ENCODE measurements at places on chromosomes 11 and 22.

GRCh38 chr11:35751664-35752061 lies 89.1 kb downstream of the TRIM44 start:
- peak; percentile 63 for DNase-seq

GRCh38 chr11:96664110-96664509 lies 274.3 kb downstream of the JRKL start:
- no peak for DNase-seq

DNA sequence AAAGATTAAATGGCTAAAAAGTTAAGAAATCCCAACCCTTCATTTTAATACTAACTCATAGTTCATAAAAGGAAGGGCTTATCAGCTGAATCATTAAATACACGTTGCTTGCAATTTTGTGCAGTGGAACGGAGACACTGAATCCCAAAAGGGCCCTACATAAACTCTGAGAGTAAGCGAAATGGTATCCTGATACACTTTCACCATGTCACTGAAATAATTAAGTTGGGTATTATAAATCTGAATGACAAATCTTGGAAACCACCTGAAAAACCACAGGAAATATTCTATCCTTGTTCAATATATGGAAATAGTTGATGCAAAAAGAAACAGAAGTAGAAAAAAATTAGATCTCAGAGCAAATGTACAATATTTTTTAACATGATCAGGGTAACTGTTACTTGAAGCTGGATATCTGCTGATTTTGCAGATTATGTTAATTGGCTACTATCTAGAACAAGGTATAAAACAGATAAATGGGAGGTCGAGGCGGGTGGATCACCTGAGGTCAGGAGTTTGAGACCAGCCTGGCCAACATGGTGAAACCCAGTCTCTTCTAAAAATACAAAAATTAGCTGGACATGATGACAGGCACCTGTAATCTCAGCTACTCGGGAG lies 55.1 kb downstream of the MAML2 start:
- DNase-seq = peak; percentile 33

DNA sequence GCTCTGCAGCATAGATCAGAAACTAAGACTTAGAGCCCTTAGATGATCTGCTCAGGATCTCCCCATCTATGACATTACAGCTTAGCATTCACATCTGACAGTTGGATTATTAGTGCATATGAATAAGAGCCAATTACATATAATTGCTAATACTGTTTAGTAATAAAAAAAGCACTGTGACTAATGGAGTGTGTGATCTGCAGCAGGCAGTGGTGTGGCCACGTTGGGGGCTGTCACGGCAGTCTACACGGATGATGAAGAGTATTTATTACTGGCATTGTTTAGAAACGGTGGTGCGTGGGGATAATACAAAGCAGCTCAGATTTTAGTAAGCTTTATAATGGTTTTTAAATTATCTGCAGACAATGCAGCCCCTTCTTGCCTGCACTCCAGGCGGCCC lies 93.5 kb upstream of the TIMP3 start:
- no peak for DNase-seq

GRCh38 chr11:91749251-91749650 lies 475.4 kb upstream of the FAT3 start:
- peak; percentile 71 for DNase-seq

DNA sequence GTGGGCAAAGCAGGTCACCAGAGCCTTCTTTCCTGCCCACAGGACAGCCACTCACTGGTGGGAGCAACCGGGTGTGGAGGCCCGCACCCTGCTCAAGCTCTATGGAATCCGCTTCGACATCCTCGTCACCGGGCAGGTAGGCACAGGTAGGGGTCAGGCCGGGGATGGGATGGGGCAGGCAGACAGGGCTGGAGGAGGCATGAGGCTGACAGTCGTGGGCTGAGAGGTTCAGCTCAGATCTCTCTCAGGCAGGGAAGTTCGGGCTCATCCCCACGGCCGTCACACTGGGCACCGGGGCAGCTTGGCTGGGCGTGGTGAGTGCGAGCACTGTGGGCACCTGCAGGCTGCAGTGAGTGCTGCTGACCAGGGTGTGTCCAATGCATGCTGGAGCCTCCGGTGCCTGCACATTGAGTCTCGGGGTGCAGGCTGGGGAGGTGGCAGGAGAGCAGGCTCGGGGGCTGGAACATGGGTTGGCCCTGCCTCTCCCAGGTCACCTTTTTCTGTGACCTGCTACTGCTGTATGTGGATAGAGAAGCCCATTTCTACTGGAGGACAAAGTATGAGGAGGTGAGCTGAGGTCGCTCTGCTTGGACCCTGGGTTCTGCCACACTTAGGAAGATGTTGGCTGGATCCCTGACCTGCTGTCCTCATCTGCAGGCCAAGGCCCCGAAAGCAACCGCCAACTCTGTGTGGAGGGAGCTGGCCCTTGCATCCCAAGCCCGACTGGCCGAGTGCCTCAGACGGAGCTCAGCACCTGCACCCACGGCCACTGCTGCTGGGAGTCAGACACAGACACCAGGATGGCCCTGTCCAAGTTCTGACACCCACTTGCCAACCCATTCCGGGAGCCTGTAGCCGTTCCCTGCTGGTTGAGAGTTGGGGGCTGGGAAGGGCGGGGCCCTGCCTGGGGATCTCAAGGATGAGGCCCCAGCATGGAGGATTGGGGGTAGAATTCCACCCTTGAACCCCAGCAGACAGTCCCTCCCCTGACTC lies 6.3 kb downstream of the SLC7A4 start:
- DNase-seq = peak; percentile 85

DNA sequence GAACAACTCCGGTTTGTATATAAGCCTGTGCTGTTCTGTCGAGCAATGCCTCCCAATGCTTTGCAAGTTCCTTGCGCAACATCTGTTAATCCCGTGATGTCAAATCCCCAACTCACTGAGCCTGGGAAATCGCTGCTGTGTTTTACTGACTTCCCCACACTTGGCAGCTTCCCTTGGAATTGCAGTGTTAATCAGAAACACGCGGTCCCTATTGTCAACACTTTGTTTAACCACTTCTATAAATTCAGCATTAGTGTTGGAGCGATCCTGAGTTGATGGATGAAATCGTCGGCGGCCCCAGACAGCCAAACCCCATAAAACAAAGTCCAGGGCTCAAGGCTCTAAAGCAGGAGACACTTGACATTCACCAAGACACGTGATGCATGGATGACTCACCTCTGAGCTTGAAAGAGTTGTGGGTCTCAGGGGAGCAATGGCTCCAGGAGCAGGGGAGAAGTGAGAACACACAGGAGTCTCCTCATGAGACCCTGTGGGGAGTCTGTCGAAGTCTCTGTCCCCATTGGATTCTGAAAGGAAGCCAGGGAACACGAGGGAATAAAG lies 555.3 kb downstream of the MIAT start:
- DNase-seq = peak; percentile 78

DNA sequence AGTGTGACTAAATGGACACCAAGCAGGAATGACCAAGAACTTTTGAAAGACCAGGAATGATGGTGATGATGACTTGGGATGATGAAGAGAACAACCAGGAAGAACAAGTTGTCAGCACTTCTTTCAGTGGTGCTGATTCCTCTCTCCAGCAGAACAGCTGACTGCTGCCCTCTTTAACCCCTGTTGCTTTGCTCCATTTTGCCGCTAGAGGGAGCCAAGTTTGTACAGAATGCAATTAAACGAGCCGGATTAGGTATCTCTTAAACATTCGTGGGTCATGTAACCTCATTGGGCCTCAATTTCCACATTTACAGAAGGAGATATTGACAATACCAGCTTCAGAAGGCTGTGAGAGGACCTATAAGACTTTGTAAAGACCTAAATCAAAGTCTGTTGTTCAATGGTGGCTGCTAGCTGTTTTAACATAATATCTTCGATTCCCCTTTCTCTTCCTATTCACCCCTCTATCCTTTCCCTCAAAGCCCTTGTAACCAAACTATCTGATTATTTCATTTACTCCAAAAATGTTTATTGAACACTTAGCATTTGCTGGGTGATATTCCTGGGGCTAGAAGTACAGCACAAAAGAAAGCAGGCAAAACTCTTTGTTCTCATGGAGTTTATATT lies 1.9 kb downstream of the OR4S1 start:
- no peak for DNase-seq

DNA sequence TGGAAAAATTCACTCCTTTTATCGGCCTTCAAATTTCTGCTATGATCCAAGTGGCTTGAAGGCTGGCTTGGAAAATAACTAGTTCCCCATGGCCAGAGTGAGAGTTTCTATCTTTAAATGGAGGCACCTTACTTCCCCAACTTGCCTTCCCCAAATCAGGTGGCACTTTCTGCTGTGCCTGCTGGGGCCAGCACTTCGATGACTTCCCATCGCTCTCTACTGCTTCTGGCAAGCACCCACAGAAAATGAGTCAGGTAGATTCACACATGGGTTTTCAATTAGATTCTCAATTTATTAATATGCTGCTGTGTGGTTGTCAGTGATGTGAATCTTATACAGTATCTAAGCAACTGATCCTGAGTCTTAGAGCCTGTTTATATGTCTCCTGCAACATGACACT lies 398.8 kb upstream of the RAG2 start:
- no peak for DNase-seq

DNA sequence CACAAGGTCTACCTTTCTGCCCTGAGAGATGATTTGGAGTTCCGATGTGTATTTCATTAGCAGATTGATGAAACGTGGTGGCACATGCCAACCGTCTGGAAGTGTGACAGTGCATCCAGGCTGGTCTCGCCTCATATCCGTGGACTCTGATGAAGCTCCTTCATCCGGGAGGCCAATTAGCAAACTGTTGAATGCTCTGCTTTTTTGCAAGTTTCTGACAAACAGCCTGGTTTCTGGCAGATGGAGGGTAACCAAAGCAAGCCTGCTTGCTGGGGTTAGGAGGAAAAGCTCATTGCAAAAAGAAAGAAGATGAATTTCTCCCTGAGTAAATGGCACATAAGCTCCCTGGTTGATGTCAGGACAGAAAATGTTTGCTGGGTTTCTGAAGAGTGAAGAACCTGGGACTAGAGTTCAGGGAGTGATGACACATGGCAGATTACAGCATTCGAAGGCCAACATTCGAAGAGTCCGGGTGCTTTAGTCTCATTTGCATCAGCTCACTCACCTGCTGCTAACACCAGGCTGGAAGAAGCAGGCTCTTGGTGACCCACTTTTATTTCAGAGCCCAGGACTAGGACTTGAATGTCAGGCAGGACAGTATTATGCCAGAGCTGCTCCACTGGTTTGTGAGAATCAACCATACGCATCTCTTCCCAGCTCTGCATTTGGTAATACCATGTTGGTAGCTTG lies 135.9 kb upstream of the TTC12 start:
- DNase-seq = no peak

DNA sequence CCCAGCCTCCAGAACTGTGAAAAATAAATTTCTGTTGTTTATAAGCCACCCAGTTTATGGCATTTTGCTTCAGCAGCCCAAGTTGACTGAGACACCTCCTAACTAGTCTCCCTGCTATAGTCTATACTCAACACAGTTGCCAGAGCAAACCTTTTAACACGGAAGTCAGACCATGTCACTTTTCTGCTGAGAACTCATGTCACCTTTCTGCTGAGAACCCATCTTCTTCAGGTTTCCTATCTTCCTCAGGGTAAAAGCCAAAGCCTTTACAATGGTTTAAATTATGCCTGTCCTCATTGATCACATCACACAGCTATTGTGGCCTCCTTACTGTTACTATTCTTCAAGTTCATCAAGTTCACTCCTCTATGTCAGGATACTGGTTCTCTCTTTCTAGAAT lies 74.3 kb upstream of the SOX6 start:
- DNase-seq = no peak

GRCh38 chr11:27563201-27563600 lies 56.6 kb upstream of the LIN7C start:
- DNase-seq = peak; percentile 26

DNA sequence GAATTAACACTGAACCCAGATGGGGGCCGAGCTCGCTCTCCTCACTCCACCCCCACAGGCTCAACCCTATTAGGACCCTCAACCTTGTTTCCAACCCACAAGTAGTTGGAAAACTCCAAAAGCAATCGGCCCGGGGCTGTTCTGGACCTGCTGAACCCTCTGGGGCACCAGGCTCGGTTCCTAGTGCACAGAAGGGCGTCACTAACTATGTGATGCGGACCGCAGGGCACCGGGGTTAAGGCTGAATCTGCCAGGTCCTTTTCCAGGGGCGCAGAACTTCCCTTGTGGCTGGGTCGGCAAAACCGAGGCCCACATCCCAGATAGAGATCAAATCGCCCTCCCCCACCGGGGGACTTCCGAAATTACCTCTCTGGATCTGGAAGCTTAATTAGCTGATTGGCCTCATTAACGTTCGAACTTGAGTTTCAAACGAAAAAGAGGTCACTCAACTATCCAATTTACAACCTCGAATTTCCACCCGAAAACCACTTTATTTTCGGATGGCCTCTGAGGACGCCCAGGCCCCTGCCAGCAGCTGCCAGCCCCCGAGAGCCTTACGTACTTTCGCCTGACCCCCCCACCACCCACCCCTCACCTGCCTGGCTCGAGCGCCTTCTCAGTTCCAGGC lies 1.7 kb downstream of the SHANK2 start:
- no peak for DNase-seq

DNA sequence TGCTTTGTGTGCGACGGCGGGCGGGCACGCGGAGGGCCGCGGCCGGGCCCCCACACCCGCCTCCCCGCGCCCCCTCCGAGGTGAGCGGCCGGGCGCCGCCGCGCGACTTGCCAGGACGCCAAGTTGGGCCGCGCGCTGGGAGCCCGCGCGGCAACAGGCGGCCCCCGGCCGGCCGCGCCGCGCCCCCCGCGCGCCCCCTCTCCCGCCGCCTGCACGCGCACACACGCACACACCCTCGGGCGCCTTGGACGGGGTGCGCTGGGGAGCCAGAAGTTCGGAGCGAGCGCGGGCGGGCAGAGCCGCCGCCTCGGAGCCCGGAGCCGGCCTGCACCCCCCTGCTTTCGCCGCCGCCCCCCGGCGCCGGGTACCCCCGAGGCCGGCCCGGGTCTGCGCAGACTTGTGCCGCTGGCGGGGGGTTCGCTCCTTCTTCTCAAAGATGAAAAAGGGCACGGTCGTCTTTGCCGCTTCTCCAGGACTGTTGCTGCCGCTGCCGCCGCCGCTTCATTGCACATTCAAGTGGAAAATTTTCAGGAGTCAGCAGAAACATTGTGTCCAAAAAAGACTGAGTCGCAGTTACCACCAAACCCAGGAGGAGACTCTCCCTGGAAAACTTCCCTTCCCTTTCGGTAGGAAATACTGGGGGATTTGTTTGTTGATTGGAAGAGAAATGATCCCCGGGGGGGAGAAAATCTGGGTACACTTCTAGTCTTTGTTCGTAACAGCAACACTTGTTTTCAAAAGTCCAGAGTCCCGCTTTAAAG lies 895 bp downstream of the TEAD1 start:
- DNase-seq = no peak

DNA sequence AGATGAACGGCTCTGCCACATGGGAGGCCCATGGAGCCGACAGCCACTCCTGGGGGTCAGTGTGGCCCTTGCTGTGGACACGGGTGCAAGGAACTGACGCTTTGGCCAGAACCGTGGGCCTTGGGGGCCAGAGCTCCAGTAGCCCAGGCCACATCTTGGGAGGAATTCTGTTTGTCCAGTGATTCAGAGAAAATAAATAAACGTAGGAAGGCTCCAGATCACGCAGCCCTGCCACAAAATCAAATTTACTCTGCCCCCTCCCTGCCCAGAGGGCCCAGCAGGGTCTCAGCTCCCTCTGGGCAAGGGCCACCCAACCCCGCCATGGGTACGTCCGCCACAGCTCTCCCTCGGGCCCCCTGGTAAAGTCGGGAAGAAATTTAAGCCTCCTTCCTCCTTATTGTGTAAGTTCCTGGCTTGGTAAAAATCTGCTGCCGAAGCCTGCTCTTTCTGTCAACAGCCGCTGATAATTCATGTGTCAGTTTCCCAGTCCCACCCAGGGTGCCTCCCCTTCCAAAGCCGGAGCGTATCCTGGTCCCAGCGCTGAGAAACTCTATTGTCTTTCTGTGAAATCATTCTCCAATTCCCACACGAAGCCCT lies 6.9 kb upstream of the MUC5AC start:
- DNase-seq = no peak
